SHP77 treated with DMSO at 0.1 percent for 48 hours (cell line): ENCODE measurements at places on chromosomes 7 and 10.

GRCh38 chr10:60944058-60944909 is at the start of gene RHOBTB1:
Gene RHOBTB1 (minus strand): TSS chr10:60944185. CDS start chr10:60911542, 32,643 bp downstream.
- DNase-seq = no peak

GRCh38 chr10:51092402-51092801 is 18.1 kb downstream of the PRKG1 start:
- DNase-seq = no peak

DNA sequence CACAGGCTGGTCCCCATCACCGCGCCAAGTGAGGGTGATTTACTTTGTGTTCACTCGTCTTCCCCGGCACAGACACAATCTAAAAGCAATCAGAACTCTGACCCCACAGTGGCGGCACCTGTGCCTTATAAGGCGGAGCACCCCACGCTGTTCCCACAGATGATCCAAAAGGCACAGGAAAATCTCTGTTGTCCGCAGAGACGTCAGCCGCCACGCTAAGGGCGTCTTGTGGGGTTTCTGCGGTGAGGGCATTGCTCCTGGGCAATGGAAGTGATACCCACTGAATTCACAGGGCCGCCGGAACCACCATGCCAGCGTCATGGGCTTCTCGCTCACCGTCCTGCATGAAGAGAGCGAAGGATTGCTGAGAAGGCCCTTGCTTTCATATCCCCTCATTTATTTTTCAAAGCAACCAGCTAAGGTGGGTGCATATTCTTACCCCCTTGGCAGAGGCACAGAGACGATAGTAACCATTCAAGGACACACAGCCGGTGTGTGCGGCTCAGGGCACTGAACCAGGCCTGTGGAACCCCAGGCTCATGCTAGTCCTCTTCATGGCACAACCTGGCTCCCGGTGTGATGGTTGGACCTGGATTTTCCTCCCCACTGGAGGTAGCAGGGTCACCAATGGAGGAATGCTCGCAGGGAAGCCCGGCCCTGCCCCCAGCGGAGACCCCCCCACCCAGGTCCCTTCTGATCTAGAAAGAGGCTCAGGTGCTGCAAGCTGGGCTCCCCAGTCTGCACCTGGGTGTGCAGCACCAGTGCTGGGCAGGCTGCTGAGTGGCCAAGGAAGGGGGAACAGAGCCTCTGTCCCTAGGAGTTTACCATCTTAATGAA is 279.0 kb downstream of the TCERG1L start:
- DNase-seq = no peak

GRCh38 chr7:20430664-20431063 is 100.0 kb downstream of the ITGB8 start:
- DNase-seq = no peak

DNA sequence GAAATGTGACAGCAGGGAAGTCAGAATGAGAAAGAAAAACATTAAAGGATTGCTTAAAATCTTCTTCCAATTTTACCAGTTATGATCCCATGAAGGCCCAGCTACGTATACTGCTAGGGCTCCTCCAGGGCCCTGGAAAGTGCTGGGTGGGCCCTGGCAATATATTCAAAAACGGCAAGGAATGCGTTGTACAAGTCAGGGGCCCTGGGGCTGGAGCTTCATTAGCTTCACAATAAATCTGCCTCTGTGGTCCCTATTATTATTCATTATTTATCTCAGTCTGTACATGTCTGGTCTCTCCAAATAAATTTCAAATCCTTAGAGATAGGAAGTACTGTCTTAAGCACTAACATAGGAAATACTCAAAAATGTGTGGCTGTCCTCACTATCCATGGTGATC is 7.6 kb downstream of the JAZF1 start:
- no peak for DNase-seq

DNA sequence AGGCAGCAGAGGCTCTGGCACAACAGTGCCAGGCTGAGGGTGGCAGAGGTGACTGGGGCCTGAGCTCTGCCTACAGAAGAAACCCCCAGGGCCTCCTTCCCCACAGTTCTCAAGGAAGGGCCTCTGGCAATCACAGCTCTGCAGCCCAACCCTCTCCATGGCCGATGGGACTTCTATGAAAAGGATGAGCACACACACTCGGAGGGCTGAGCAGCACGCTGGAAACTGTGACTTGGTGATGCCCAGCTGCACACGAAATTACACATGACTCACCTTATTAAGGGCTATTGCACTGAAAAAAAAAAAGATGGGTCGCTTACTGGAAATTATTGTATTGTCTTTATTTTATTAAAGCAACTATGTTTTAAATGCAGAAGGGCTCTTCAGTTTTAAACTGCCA is 42.9 kb upstream of the LRRC18 start:
- DNase-seq = no peak

DNA sequence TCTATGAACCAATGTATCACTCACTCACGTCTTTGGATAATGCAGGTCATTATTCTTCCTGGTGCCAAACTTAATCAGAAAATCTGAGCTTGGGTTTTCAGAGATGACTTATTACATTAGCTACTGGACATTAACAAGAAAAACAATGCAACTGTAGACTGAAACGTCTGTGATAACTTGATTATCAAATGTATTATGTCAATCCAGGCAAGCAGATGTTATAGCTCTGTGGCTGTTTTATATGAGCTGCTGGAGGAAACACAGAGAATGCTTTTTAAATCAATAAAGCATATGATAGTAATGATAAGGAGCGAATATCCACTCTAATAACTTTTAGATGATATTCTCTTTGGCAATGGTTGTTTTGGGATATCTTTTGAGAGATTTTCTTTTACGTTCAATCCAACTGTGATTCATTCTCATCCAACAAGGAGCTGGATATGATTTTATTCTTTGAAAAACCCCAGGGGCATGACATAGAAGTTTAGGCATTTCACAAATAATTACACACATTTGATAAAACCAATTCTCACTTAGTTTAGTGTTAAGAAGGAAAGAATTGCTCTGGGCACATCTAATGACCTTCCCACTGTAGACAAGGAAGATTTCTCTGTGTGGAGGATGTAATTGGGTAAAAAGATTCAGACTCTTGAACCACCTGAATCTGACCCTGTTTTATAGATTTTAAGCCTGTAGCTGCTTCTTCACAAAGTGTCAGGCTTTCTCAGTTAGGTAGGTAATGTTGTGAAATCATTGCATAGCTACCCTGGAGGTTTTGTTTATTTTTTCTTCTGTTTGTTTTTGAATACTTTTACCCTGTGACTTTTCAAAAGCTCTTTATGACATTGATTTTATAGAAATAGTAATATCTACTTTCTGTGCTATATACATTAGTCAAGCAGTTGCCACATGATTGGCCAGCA is 1124.7 kb downstream of the DNAJB9 start:
- no peak for DNase-seq

DNA sequence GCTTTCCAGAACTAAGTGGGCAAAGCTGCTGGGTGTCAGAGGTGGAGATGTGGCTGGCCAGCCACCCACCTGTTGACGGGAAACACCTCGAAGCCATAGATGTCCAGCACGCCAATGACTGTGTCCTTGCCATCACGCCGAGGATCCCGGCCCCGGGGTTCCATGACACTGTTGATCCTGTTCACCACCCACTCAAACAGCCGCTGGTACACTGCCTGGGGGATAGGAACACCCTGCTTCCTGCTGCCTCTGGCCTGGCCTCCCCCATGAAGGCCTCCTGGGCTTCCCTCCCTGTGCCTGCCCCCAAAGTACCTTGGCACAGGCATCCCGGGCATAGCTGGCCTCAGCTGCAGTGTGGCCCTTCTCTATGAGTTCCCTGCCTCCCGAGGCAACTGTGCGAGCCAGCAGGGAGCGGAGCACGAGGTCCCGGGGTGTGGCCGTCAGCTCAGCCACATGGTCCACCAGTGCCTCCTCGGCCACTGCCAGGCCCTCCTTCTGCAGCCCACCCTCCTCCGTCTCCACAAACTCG is 8.2 kb downstream of the MYO1G start:
- DNase-seq = no peak

- no peak for DNase-seq
Observed at GRCh38 chr7:130982160-130982638, 248.2 kb upstream of the KLF14 start.

DNA sequence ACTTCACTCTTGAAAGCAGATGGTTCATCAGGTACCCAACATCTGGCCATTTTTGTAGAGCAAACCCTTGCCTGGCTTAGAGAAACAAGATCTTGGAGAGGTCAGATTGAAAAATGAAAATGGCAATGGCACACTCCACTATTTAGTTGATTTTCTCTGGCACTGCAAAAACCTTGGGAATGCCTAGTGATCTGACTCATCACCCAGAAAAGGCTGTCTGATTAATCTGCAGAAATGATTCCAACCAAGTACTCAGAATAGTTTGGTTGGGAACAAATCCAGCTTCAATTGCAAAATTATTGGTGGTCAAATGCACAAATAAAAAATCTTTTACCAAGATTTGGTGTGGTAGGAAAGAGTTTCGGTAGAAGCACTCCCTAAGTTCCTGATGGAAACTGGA is 351.2 kb downstream of the PHTF2 start:
- DNase-seq = no peak

DNA sequence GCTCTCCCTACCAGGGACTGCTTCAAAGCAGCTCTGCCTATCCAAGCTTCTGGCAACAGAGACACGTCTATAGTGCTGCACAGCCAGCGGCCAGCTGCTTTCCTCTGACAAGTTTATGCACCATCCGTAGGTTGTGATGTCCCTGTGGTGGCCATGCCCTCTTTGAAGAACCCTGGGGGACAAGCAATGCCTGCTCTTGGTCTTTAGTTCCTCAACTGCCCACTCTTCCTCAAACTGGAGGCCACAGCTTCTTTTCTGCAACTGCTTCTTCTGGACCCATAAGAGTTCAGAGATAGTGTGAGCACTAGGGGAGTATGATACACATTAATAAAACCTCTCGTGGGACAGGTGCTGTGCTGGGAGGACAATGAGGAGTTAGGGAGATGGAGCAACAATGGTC is 164.9 kb downstream of the ELMO1 start:
- DNase-seq = no peak

- no peak for DNase-seq
Observed at GRCh38 chr7:2520131-2520760, 672 bp downstream of the LFNG start.

- no peak for DNase-seq
Observed at GRCh38 chr10:30719832-30720231, 90.3 kb upstream of the LYZL2 start.

- DNase-seq = no peak
Observed at GRCh38 chr7:155667241-155667829, 22.9 kb downstream of the RBM33 start.

- no peak for DNase-seq
Observed at GRCh38 chr10:69567920-69568319, 5.3 kb downstream of the NEUROG3 start.

DNA sequence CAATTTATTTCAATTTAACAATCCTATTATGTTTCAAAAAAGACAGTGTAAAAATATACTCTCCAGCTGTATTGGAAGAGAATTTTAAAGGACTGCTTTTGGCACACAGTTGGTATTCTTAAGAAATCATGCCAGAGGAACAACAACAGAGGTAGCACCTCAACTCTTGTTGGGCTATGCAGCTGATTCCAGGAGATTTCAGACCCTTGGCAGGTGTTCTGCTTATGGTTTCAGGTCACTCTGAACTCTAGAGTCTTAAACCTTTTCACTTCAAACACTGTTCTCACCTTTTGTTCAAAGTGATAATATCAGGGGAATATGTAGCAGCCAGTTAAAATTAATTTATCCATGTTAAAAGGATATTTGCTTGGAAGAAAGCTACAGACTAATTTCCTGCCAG is 160.1 kb downstream of the PFKFB3 start:
- DNase-seq = no peak

- no peak for DNase-seq
Observed at GRCh38 chr10:53458007-53458406, 685.4 kb upstream of the MBL2 start.

DNA sequence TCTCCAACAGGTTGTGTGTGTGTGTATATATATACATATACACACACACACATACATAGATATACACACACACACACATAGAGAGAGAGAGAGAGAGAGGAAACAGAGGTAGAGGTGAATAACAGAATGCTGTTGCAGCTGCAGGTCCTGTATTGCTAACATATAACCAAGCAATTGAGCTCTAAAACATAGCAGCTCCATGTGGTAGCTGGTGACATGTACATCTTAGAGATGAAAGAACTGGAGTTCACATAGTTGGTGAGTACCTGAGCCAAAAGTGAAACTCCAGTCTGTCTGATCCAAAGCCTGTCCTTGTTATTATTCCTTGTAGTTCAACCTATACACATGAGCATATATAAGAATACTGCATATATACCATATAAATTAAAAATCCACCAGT is 152.9 kb upstream of the CSTF2T start:
- DNase-seq = no peak

- DNase-seq = peak; percentile 42
Observed at GRCh38 chr10:122878799-122879338, 512 bp downstream of the FAM24B start.

GRCh38 chr7:70052691-70053090 is 454.4 kb downstream of the AUTS2 start:
- no peak for DNase-seq

GRCh38 chr7:129948338-129948737 is 4.4 kb downstream of the UBE2H start:
- DNase-seq = no peak

DNA sequence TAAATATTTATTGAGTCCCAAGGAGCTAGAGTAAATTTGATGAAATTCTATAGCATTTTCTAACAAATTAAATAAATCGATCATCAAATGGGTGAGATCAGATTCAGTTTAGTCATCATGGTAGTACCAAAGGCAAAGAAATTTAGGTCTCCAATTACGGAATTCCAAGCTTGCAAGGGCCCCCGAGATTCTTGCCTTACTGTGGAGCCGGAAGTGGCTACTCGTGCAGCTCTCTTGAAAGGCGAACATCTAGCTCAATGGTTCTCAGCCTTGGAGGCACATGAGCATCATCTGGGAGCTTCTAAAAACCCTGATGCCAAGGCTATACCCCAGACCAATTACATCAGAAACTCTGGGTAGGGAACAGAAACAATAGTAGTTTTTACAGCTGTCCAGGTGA is 117.9 kb upstream of the PRR15 start:
- DNase-seq = no peak

DNA sequence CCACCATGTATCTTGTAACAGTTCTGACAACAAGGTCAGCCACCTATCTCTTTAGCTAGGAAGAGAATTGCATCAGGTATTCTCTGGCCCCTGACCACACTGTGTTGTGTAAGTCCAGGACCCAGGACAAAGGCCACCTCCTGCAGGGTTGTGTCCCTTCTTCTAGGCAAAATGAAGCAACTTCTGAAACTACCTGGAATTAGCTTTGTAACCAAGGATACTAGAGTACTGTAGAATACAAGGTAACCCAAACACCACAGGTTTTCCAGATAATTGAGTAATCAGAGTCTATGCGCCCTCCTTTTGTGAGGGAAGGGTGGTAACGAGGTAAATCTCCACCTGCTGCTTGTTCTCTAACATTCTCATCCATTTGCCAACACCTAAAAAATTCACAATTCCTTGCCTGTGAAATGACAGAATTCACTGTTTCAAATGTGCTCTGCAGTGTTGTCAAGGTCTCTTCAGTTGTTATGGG is 51.7 kb downstream of the SGMS1 start:
- no peak for DNase-seq

DNA sequence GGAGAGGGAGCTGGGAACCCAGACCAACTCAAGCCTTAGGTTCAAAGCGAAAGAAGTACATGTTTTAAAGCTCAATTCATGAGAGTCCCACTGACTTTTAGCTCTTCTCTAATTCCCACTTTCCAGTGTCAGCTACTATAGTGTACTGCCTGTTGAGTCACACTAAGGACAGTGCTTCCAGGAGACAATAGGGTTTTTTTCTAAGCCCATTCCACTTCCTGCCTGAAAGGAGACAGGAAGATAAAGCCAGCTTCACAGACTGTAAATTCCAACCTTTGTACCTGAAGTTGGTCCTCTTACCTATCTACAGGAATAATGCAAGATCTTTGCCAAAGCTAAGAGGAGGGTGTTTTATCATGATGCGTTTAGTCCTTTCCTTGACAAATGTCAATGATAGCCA is 4.4 kb downstream of the MSRB2 start:
- DNase-seq = no peak
